Tibial artery (tissue), 4 donors: ENCODE measurements at places on chromosomes 4 and X.

GRCh38 chr4:24853142-24853541, 57.8 kb downstream of the SOD3 start:
- H3K36me3 ChIP-seq, result no peaks in the 10 kb centered on the region
- DNase-seq, result no peak
- peak overlapping the region; percentile 53 for H3K27ac ChIP-seq
- no peaks in the 10 kb centered on the region for H3K27me3 ChIP-seq
- no peak overlapping the region for H3K4me3 ChIP-seq

GRCh38 chrX:30659421-30659820, 6.2 kb downstream of the GK start:
- no peak for DNase-seq
- H3K27ac ChIP-seq, result no peak overlapping the region
- H3K4me3 ChIP-seq, result no peak overlapping the region
- H3K27me3 ChIP-seq, result no peaks in the 10 kb centered on the region
- no peaks in the 10 kb centered on the region for H3K4me1 ChIP-seq
- no peaks in the 10 kb centered on the region for H3K36me3 ChIP-seq

GRCh38 chr4:82192017-82192673, 181.6 kb downstream of the HNRNPD start:
- H3K27ac ChIP-seq, result no peak overlapping the region
- H3K36me3 ChIP-seq, result no peaks in the 10 kb centered on the region

GRCh38 chr4:168480931-168481611, 779 bp upstream of the DDX60L start:
- no peaks in the 10 kb centered on the region for H3K27me3 ChIP-seq
- H3K4me3 ChIP-seq, result peak overlapping the region; percentile 74
- H3K4me1 ChIP-seq, result peaks cover 4% of the 10 kb centered on the region
- H3K27ac ChIP-seq, result peak overlapping the region; percentile 92

DNA sequence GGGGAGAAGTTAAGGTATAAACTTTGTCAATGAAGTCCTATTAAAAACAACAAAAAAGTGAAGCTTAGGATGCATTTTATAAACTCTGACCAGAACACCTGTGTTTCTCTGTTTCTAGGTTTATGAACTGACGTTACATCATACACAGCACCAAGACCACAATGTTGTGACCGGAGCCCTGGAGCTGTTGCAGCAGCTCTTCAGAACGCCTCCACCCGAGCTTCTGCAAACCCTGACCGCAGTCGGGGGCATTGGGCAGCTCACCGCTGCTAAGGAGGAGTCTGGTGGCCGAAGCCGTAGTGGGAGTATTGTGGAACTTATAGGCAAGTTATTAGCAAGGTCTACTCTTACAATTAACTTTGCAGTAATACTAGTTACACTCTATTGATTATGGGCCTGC, 46.6 kb downstream of the HTT start:
- H3K4me3 ChIP-seq, result no peak overlapping the region
- H3K36me3 ChIP-seq, result peaks cover 38% of the 10 kb centered on the region
- H3K27me3 ChIP-seq, result no peaks in the 10 kb centered on the region
- no peak overlapping the region for H3K27ac ChIP-seq
- no peak for DNase-seq

DNA sequence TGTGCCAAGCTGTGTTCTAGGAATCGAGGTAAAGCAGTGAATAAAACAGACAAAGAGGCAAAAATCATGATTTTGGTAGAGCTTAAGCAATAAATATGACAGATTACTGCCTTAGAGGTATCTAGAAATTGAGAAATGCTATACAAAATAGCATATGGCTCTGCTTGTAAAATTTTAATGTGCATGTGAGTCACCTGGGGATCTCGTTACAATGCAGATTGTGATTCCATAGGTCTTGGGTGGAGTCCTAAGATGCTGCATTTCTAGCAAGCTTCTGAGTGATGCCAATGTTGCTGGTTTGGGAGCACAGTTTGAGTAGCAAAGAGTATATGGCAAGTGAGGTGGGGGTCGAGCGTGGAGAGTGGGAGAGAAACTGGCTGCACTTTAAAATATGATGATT, 697.3 kb upstream of the MAGEB2 start:
- H3K4me3 ChIP-seq, result no peak overlapping the region
- H3K27ac ChIP-seq, result no peak overlapping the region
- H3K4me1 ChIP-seq, result no peaks in the 10 kb centered on the region
- DNase-seq, result no peak
- H3K36me3 ChIP-seq, result no peaks in the 10 kb centered on the region
- no peaks in the 10 kb centered on the region for H3K27me3 ChIP-seq

GRCh38 chr4:7960790-7961655, 21.4 kb upstream of the AFAP1 start:
- no peaks in the 10 kb centered on the region for H3K27me3 ChIP-seq
- peak overlapping the region; percentile 70 for H3K27ac ChIP-seq
- DNase-seq, result peak; percentile 65
- H3K36me3 ChIP-seq, result no peaks in the 10 kb centered on the region
- H3K4me1 ChIP-seq, result no peaks in the 10 kb centered on the region
- H3K4me3 ChIP-seq, result no peak overlapping the region

- H3K4me1 ChIP-seq, result peaks cover 41% of the 10 kb centered on the region
- no peak overlapping the region for H3K4me3 ChIP-seq
- no peaks in the 10 kb centered on the region for H3K36me3 ChIP-seq
- no peaks in the 10 kb centered on the region for H3K27me3 ChIP-seq
- H3K27ac ChIP-seq, result no peak overlapping the region
Observed at GRCh38 chr4:127209580-127210095, 423.1 kb upstream of the INTU start.

DNA sequence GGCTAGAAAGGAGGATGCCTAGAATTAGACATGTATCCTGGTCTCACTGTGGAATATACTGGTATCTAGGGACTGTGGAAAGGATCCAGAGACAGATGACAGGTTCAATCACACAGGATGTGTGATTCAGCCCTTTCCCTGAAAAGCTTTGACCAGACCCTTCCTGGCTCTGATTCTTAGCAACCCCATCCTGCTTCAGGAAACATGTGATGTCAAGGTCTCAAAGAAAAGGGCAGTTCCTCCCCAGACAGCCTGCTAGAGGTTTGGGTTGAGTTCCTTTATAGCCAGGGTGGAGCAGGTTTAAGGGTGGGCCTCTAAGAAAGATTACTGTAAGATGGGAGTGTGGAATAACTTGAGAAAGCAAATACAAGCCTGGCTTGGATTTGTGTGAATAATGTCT, 3.0 kb downstream of the BMP15 start:
- H3K36me3 ChIP-seq, result no peaks in the 10 kb centered on the region
- H3K4me1 ChIP-seq, result no peaks in the 10 kb centered on the region
- no peak overlapping the region for H3K4me3 ChIP-seq
- no peak overlapping the region for H3K27ac ChIP-seq
- no peaks in the 10 kb centered on the region for H3K27me3 ChIP-seq

DNA sequence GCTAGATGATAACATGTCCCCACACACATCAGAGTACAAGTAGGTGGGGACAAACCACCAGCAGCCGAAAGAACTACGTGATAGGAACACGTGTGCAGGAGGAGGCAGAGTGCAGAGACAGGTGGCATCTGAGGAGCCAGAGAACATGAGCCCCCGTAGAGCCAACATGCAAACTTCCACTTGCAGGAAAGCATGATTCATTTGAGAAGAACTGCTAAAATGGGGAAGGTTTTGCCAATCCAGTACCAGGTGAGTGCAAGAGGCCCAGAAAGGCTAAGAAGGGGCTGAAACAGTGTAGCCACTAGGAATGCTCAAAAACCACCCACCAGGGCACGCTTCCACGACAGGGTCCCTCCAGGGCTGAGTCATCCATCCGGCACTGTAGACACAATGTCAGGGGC, 149.8 kb upstream of the TENM3 start:
- no peaks in the 10 kb centered on the region for H3K27me3 ChIP-seq
- H3K4me3 ChIP-seq, result no peak overlapping the region
- H3K27ac ChIP-seq, result no peak overlapping the region

DNA sequence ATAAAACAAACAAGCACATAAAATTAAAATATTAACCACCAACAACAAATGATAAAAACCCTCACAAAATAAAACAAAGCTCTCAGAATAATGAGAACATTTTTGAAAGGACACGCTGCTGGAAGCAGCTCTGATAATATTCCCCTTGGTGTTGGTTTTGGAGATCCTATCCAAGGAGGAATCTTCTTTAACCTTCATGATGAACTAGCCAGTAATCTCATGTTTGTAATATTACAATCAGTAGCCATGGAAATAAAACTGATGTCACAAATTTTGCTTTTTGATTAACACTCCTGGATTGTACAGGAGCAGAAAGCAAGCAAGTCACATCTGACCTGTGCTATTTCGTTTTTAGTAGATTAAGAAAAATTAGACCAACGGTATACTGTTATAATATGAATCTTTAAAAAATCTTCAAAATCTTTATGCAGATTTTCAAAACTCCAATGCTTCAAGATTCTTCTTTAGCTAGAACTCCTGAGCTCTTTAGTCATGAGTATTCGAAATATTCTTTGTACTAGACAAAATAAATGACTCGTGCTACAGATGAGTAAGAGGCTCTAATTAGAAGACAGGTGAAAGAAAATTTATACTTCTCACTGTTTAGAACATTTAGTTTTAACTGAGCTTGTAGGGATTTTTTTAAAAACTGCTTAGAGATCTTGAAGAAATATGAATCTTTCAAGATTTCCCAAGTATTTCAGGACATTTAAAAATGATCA, 154.1 kb downstream of the RASL11B start:
- no peak overlapping the region for H3K27ac ChIP-seq
- no peaks in the 10 kb centered on the region for H3K27me3 ChIP-seq
- H3K4me1 ChIP-seq, result no peaks in the 10 kb centered on the region
- H3K4me3 ChIP-seq, result no peak overlapping the region
- H3K36me3 ChIP-seq, result no peaks in the 10 kb centered on the region
- DNase-seq, result no peak

DNA sequence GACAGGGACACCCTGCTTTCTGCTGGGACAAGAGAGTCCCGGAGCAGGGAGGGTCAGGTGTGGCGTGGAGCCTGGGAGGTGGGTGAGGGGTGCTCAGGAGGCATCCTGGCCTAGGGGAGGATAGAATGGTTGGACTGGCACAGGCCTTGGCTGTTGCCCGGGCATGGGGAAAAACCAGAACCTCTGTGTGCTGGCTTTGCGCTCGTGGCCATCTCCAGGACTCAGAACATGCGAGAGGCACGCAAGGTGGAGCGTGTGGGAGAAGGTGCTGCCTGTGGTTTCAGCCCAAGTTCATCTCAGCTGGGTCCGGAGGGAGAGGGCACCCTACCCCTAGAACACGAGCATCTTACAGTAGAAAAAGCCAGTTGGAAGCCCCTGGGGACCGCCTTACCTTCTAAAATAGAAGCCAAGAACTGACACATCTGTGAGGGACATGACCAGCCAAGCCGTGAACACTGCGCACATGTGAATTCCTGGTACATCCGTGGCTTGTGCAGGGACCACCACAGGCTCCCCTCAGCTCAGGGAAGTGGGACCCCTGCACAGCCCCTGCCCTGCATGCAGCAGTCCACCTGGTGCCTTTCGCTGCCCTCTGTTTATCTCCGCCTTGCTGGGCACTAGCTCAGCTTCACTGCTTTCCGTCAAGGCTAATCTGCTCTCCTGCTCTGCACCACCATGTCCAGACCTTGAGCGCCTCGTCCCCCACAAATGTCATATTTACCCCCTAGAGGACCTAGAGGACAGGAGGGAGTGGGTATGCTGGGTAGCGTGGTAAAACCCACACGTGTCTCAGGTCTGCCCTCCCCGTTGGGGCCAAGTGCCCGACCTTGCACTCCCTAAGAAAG, 13.5 kb downstream of the MSANTD1 start:
- H3K27me3 ChIP-seq, result no peaks in the 10 kb centered on the region
- no peaks in the 10 kb centered on the region for H3K36me3 ChIP-seq
- no peak overlapping the region for H3K27ac ChIP-seq
- no peak overlapping the region for H3K4me3 ChIP-seq
- DNase-seq, result peak; percentile 11

DNA sequence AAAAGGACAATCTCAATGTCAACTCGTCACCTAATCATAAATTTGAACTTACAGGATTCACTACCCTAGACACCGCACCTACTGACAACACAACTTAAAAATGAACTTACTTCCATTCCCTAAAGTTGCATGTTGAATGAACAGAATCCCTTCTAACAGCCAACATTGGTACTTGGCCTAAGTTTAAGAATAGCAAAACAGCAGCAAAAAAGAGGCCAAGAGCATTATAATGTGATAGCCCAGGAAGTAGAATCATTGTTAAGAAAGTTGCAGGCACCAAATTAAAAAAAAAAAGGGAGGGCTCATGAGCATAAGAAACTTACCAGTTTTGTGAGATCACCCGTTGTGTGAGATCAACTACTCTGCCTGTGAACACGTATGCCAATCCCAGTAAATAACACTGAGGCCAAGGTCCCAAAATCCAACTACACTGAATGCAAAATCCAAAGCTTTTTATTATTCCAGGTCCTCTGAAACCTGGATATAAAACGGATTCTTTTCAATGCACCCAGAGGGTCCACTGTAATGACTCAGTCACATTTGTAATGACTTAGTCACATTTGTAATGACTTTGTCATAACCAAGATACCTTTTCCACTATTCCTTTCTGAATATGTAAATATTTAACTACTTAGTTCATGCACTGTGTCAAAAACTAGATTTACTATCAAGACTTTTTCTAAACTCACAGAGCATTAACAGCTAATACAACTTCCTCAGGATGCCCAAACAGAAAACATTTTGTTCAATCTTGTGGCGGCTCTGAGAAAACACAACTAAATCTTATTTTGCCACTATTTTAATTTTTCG, 6.8 kb downstream of the HNRNPDL start:
- H3K27ac ChIP-seq, result no peak overlapping the region
- H3K4me1 ChIP-seq, result peaks cover 28% of the 10 kb centered on the region
- no peaks in the 10 kb centered on the region for H3K27me3 ChIP-seq
- H3K36me3 ChIP-seq, result peaks cover 50% of the 10 kb centered on the region

DNA sequence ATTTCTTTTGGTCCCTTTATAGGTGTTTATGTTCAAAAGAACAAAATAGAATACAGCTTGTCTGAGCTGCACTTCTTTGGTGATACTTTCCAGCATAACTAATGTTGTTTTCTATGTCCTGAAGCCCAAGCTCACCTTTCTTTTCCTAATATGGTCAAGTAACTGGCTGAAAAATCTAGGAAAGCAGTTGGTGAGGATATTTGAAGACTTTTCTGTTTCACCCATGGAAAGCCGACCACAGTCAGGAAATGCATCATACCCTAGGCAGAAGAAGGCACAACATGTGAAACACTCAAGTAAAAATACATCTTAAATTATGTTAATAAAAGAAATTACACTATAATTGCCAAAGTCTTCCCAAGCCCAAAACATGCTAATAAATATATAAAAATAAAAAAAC, 337.0 kb downstream of the PDGFC start:
- no peak overlapping the region for H3K4me3 ChIP-seq
- no peaks in the 10 kb centered on the region for H3K36me3 ChIP-seq
- no peak for DNase-seq
- no peaks in the 10 kb centered on the region for H3K4me1 ChIP-seq
- no peak overlapping the region for H3K27ac ChIP-seq

- H3K36me3 ChIP-seq, result no peaks in the 10 kb centered on the region
- H3K4me1 ChIP-seq, result no peaks in the 10 kb centered on the region
Observed at GRCh38 chrX:50618788-50619558, 148.3 kb upstream of the DGKK start.

GRCh38 chrX:40755291-40756249, 20.2 kb upstream of the MED14 start:
- peaks cover 7% of the 10 kb centered on the region for H3K4me1 ChIP-seq
- H3K36me3 ChIP-seq, result no peaks in the 10 kb centered on the region
- peak overlapping the region; percentile 88 for H3K27ac ChIP-seq
- H3K27me3 ChIP-seq, result no peaks in the 10 kb centered on the region

GRCh38 chrX:72069350-72070160, 62.2 kb downstream of the RTL5 start:
- H3K27me3 ChIP-seq, result no peaks in the 10 kb centered on the region
- H3K27ac ChIP-seq, result no peak overlapping the region
- H3K36me3 ChIP-seq, result no peaks in the 10 kb centered on the region
- peaks cover 3% of the 10 kb centered on the region for H3K4me1 ChIP-seq
